ENCODE measurements at places on chromosomes 1 and 21. TPM values are rescaled to one million over a fixed set of nuclear protein-coding genes. Genes with fewer than 3 reads are reported as not detected.

The EPHA10 gene
- total RNA-seq: 2.8 TPM

The OR2W3 gene
- total RNA-seq: not detected

The AKR1A1 gene
- total RNA-seq: 129 TPM

The GJA8 gene
- not detected for total RNA-seq

DNA sequence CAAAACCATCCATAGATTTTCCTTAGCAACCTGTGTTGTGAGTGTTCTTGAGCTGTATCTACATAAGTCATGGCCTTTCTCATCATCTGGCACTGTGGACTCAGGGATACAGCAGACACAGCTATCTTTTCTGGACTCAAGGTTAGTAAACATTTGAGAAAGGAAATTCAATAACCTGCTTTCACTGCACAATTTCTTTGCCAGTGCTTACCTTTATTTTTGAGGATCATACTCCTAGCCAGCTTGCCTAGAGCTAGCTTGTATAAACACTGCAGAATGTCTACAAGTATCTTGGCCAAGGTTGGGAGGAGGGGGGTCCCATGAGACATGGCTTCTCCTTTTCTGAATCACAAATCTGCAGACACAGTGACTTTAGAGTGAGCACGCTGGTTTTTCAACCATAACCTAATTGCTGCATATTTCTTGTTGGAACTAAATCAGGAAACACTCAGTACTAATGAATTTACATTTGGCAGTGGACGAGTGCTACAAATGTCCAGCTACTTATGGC lies 27.2 kb downstream of the ADAMTS5 start:
- DNase-seq: no peak

GRCh38 chr1:117612517-117613248 lies 6.8 kb downstream of the TENT5C start:
- peak; percentile 38 for DNase-seq

- no peak for DNase-seq
These were observed 220.9 kb upstream of the KCNK2 start for GRCh38 chr1:214861615-214862014.

GRCh38 chr1:164683235-164683634 lies 124.3 kb downstream of the PBX1 start:
- DNase-seq: peak; percentile 85

GRCh38 chr21:28136656-28137255 lies 855.9 kb downstream of the LTN1 start:
- no peak for DNase-seq

Data from Caco-2 (cell line).